ENCODE measurements at places on chromosomes 12 and 14.

GRCh38 chr12:57620245-57620935 lies 9.2 kb downstream of the ARHGEF25 start:
- DNase-seq: no peak

DNA sequence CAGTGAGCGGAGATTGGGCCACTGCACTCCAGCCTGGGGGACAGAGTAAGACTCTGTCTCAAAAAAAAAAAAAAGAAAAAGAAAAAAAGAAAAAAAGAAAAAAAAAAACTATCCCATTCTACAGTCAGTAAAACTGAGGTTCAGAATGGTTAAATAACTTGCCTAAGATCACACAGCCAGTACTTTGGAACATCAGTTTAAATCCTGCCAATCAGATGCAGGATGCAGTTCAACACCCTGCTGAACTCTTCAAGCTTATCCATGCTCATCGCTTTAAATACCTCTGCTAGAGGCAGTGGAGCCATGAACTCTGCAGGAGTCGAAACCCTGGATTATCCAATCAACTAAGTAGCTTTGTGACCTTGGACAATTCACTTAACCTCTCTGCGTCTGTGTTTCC lies 3.4 kb downstream of the ZNF385A start:
- no peak for DNase-seq

DNA sequence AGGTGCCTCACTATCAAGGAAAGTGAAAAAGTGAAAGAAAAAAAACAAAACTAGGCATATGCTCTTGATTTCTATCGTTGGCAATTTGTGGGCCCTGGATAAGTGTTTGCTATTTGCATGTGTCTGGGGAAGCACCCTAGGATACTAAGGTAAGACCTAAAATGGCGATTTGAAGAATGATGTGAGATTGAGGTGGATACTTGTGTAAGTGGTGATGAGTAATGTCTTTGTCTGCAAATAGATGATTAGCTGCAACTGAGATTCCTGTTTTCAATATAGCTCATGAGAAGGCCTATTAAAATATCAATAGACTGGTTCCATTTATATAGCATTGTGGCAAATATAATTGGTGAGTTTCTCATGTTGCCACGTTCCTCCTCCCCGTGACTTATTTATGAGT lies 261.7 kb downstream of the NEDD1 start:
- DNase-seq: no peak

- DNase-seq: peak; percentile 75
Measured at GRCh38 chr12:5965950-5966383, 20.9 kb upstream of the ANO2 start.

GRCh38 chr14:99321955-99322730 lies 50.1 kb upstream of the BCL11B start:
- DNase-seq: no peak

GRCh38 chr14:24880689-24881088 lies 169.3 kb downstream of the STXBP6 start:
- DNase-seq: no peak

- no peak for DNase-seq
Measured at GRCh38 chr14:34386865-34387485, 75.1 kb downstream of the SPTSSA start.

DNA sequence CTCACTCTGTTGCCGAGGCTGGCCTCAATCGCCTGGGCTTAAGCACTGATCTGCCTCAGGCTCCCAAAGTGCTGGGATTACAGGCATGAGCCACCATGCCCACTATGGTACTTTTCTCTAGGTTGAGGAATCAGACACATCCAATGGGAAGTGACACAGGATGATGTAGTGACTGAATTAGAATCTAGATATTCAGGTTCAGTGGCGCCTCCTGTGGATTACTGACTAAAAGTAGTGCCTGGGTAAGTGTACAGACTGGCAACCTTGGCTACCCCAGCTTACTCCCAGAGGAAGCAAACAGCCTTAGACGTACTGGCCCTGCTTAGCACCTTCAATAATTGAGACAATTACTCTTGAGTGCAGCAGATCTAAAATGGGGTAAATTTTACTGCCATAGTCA lies 22.8 kb downstream of the GALNT8 start:
- no peak for DNase-seq

- no peak for DNase-seq
Measured at GRCh38 chr12:77998236-77998786, 167.6 kb downstream of the NAV3 start.
